Vagina (tissue), 2 donors: ENCODE measurements at places on chromosomes 13 and 19.

GRCh38 chr19:18123819-18124218, 26.2 kb downstream of the MAST3 start:
- no peak for DNase-seq

- no peak for DNase-seq
Observed at GRCh38 chr19:31668921-31669320, 319.7 kb upstream of the TSHZ3 start.

GRCh38 chr19:1134431-1134830, 30.6 kb downstream of the GPX4 start:
- no peak for DNase-seq

DNA sequence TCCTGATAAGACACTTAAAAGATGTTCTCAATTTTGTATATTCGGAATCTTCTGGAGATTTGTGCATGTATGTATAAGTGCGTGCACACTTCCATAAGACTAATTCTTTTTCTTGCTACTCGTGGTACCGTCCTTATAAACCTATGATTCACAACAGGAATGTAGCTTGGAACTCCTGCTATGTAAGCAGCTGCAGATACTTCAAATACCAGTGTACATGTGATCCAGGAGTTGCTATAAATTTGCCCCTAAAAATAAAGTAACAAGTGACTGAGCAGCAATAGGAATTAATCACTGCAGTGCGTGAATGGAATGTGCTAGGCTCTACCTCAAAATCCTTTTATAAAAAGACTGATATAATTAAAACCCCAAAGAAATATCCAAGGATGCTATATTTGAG, 214.9 kb downstream of the KLF5 start:
- DNase-seq: no peak

- no peak for DNase-seq
Observed at GRCh38 chr13:46321494-46322225, 65.4 kb downstream of the RUBCNL start.

- DNase-seq: no peak
Observed at GRCh38 chr13:110070511-110071120, 236.3 kb downstream of the COL4A1 start.

DNA sequence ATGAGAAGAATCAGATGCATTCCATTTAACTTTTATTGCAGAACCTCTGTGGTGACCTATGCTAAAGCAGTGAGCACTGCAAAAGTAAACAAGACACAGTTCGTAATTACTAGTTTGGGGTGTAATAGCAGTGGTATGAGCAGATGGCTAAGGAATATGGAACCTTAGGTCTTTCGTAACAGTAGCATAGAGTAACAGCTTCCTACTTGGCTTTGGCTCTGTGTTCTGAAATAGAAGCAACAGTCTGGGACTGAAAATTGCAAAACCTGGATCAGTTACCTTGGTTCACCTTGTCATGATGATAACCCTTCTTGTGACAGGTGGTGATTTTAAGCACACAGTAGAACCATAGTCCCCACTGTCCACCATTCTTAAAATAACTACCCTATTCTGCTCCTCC, 303.4 kb downstream of the GPC6 start:
- no peak for DNase-seq

GRCh38 chr13:34587576-34587975, 354.5 kb upstream of the NBEA start:
- no peak for DNase-seq
